IMR-90 (cell line): ENCODE measurements at places on chromosomes 5 and 9. TPM values are rescaled to one million over a fixed set of nuclear protein-coding genes. Genes with fewer than 3 reads are reported as not detected.

- DNase-seq, result peak; percentile 57
Measured at GRCh38 chr5:54874337-54875021, 110.9 kb downstream of the ESM1 start.

The ACTBL2 gene
- total RNA-seq, result 1.6 and 1.7 TPM in 2 replicates

- no peak for DNase-seq
Measured at GRCh38 chr5:643351-643801, 31.2 kb downstream of the CEP72 start.

- DNase-seq, result no peak
Measured at GRCh38 chr5:31124026-31124425, 69.5 kb upstream of the CDH6 start.

GRCh38 chr5:100901821-100902341 lies 1.2 kb downstream of the ST8SIA4 start:
- DNase-seq, result no peak

DNA sequence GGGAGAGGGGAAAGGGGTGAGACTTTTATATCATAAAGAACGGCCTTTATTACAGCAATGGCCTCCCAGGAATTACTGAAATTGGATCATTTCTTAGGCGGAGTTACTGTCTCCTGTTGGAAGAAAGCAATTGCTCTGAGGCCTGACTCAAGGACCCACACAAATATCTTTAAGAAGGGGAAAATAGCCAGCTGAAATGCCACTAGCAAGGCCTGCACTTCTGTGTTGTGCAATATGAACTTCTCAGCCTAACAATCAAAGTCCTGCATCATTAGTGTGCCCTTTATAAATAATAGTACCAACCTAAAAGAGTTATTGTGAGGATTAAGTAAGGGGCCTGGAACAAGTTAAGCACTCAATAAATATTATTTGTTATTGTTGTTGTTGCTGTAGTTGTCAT lies 30.1 kb upstream of the TRIM32 start:
- peak; percentile 12 for DNase-seq

DNA sequence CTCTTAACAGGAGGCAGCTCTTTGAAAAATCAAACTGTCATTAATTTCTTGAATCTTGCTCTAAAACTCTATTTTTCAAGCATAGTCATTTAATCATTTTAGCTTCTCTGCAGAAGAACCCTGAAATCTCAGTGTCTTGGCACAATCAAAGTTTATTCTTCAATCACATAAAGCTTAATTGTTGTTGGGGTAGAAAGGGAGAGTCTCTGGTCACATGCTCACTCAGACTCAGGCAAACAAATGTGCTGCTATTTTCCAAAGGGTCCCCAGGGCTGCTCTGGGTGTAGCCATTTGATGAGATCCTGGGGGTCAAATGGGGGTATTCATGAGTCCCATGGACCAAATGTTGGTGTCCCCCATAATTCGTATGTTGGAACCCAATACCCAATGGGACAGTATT lies 114.8 kb downstream of the MSX2 start:
- no peak for DNase-seq

- DNase-seq, result peak; percentile 55
Measured at GRCh38 chr9:25677301-25678146, 720 bp downstream of the TUSC1 start.

DNA sequence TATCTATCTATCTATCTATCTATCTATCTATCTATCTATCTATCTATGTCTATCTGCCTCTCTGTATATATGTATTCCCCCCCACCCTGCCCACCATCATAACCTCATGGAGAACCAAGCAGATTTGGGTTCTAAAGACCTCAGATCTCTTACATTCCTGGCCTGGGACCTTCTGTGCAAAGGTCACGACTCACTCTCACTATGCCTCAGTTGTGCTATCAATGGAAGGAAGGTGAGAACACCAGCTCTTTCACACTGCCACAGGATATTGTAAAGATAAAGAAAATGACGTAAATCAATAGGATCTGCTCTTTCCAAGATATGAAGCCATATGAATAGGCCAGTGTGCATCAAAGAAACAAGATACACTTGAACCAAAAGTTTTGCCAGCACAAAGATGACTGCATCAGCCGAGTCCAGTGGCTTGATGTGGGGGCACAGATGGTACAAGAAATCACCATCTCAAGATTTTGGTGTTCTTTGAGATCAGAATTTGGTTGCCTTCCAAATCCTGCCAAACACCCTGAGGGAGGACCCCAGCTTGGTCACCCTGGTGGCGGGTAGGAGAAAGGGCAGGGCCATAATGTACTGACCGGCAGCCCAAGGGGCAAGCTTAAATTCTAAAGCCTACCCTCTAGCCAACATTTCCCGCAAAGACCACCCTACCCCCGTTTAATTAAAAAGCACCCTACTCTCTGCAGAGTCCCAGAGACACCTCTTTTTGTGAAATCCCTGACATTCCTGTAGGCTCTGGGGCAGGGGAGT lies 8.4 kb upstream of the FGF1 start:
- DNase-seq, result no peak

GRCh38 chr5:55187370-55187769 lies 14.4 kb upstream of the CDC20B start:
- no peak for DNase-seq

GRCh38 chr9:21565155-21565554 lies 83.0 kb upstream of the IFNE start:
- DNase-seq, result no peak

DNA sequence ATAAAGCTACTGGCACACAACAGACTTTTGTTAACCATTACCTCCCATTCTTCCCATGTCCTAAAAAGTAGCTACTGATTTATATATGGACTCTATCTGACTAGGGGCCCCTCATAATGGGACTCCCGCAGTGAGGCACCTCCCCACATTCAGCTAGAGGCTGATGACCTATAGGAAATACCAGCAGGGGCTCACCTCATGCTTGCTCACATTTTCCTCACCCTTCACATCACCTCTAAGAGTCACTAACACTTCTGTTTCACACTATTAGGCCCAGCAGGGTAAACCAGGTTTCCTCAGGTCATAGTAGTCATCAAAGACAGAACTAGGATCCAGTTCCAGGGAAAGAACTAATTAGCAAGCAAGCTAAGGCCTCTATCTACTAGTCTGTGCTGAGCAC lies 60.7 kb downstream of the PRELID2 start:
- no peak for DNase-seq

- DNase-seq, result no peak
Measured at GRCh38 chr9:129613520-129614175, 7.3 kb downstream of the C9orf50 start.

The ANKRD34B gene
- total RNA-seq, result not detected in 2 replicates

GRCh38 chr5:141691867-141692532 lies 10.0 kb upstream of the ARAP3 start:
- peak; percentile 60 for DNase-seq

The CFAP157 gene
- not detected in 2 replicates for total RNA-seq

DNA sequence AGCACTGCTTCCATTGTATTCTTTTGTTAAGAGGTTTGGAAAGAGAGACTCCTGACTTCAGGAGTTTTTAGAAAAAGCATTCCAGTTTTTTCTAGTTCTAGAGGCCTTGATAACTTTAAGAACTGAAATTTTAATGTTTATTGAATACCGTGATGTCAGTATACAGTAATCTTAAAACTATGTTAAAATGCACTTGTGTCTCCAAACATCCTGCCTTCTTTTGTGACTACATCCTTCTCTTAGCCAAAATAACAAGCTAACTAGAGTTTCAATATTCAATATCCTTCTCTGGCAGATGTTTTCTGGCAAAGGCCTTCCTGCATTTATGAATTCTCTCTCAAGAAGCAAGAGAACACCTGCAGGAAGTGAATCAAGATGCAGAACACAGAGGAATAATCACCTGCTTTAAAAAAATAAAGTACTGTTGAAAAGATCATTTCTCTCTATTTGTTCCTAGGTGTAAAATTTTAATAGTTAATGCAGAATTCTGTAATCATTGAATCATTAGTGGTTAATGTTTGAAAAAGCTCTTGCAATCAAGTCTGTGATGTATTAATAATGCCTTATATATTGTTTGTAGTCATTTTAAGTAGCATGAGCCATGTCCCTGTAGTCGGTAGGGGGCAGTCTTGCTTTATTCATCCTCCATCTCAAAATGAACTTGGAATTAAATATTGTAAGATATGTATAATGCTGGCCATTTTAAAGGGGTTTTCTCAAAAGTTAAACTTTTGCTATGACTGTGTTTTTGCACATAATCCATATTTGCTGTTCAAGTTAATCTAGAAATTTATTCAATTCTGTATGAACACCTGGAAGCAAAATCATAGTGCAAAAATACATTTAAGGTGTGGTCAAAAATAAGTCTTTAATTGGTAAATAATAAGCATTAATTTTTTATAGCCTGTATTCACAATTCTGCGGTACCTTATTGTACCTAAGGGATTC lies 43.1 kb downstream of the NDFIP1 start:
- DNase-seq, result peak; percentile 89

The LCN1 gene
- total RNA-seq, result not detected in 2 replicates

DNA sequence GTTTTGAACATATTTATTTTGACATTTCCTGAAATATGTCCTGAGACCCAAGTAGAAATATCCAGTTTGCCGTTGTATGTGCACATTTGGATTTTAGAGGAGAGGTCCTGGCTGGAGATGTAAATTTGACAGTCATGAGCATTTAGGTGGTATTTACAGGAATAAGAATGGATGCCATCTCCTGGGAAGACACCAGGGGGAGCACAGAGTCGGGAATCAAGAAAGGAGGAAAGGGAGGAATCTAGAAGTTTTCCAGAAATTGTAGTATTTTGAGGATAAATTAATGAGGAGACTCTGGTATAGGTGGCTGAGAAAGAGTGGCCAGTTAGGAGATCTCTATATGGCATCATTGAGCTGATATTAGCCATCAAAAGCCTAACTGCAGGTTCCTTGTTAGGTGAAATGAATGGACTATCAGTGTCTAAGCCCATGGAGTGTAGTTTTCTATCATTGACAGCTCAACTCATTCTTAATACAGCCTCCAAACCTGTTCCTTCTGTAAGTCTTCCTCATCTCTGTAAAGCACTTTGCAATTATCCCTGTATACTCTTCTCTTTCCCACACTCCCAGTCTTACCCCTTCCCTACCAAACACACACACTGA lies 7.2 kb downstream of the GAPT start:
- peak; percentile 41 for DNase-seq

DNA sequence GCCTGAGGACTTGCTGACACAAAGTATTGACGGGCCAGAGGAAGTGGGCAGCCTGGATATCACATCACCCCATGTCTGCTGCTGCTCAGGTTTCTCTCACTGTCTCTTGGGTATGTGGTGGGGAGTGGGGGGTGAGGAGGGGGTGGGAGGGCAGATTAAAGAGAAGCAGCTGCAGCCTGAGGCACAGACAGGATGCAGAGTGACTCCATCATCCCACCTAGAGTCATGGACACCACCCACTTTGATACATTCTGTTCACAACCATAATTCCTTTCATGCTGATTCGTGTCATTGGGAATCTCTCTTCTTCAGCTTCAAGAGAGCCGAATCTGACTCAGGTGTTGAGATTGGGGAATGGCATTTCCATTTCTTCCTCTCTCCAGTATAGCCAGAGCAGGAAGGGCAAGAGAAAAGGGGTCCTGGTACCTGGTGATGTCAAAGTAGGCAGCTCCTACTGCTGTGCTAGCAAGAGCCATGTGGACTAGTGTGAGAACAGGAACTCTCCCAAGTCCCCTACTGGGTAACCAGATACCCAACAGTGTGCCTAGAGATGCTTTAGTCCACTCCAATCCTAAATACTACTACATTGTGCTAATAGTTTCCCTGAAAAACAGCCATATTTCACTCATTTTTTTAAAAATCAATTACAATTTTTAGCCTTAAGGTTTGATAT lies 22.4 kb downstream of the GRAMD2B start:
- peak; percentile 46 for DNase-seq

- no peak for DNase-seq
Measured at GRCh38 chr9:121537283-121537682, 37.6 kb upstream of the GGTA1 start.

The HSD17B3 gene
- 0.18 TPM in 1 of 2 replicates, not detected in the other for total RNA-seq

DNA sequence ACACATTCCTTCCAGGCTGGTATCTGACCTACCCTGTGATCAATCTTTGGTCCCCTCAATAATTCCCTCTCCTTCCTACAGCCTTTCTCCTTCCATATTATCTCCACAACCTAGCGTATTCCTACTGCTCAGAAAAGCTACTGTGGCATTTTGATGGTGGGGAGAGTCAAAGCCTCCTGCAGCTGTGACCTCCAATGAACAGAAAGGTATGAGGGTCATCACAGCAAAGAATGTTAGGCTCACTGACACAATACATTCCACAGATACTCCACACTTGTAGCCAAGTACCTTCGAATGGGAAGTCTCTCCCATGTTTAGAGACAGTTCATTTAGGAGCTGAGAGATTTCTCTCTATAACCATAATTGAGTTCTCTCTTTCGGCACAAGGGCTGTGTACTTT lies 5.9 kb downstream of the FBN2 start:
- no peak for DNase-seq

The PTGER4 gene
- 7.9 and 10.6 TPM in 2 replicates for total RNA-seq

The SYNPO gene
- 3.0 and 3.1 TPM in 2 replicates for total RNA-seq

DNA sequence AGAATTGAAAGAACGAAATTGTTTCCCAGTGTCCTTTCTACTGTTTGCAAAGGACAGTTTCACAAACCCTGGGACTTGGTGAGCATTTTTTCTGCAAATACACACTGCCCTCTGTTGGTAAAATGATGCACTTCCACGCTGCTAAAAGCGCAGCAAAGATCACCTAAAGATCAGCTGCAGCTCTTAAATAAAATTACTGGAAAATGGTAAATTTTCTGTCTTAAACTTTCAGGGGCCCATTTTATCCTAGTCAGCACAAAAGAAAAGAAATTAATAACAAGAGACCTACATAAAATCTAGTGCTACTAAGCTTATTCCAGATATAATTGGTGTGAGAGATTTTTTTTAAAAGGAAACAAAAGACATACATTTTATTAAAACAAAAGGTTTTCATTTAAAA lies 566.0 kb downstream of the CAAP1 start:
- DNase-seq, result peak; percentile 81

DNA sequence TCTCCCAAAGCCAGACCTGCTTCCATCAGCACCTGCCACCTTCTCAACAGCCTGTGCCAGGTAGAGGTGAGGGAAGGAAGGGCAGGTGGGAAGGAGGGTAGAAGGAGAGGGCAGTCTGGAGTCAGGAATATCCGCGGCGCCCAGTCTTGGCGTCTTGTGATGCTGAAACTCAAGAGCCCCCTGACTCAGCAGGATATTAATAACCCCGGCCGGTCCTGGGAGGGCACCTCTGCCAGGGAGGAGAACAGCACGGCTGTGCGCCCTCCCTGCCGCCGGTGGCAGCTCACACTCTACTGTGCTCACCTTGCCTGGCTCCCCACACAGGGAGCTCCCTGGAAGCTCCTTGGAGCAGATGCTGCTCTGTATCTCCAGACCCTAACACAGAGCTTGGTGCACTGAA lies 11.6 kb upstream of the NTNG2 start:
- DNase-seq, result no peak

- DNase-seq, result peak; percentile 6
Measured at GRCh38 chr5:38373743-38374142, 115.4 kb downstream of the EGFLAM start.

The CNTFR gene
- not detected in 2 replicates for total RNA-seq

- peak; percentile 99 for DNase-seq
Measured at GRCh38 chr9:112061152-112061740, 113.9 kb downstream of the SUSD1 start.

The CAAP1 gene
- 6.1 and 12.2 TPM in 2 replicates for total RNA-seq

- DNase-seq, result no peak
Measured at GRCh38 chr9:93133681-93134014, 403 bp downstream of the NINJ1 start.

The ATP10B gene
- total RNA-seq, result not detected in 2 replicates
